A549 treated with GW870086 at 1 μM for 4 hours (cell line): ENCODE measurements at places on chromosomes 5 and 9. TPM values are rescaled to one million over a fixed set of nuclear protein-coding genes. Genes with fewer than 3 reads are reported as not detected.

Gene KCTD16
- total RNA-seq, result 0.01 to 0.07 TPM (median 0.03 TPM) in 4 of 5 replicates, not detected in the other

Gene DAB2
- total RNA-seq, result 6.9 to 9.2 TPM (median 8.5 TPM) in 5 replicates

Gene FBP1
- not detected in 5 replicates for total RNA-seq

Gene GNA14
- not detected in 5 replicates for total RNA-seq

Gene AHRR
- total RNA-seq, result 4.1 to 4.7 TPM (median 4.3 TPM) in 5 replicates

Gene KIF24
- 2.7 to 3.8 TPM (median 3.2 TPM) in 5 replicates for total RNA-seq

Gene ANKDD1B
- not detected in 5 replicates for total RNA-seq

Gene RETREG1
- total RNA-seq, result 2.6 to 3.8 TPM (median 3.5 TPM) in 5 replicates

Gene ALDOB
- not detected in 5 replicates for total RNA-seq

Gene NTNG2
- 0.93 to 2.6 TPM (median 1.5 TPM) in 5 replicates for total RNA-seq

Gene MRPL22
- 47.5 to 66.7 TPM (median 65.2 TPM) in 5 replicates for total RNA-seq

Gene KIF12
- 1.5 to 2.3 TPM (median 2.0 TPM) in 5 replicates for total RNA-seq

Gene RANBP17
- 2.3 to 3.2 TPM (median 2.9 TPM) in 5 replicates for total RNA-seq

Gene C9orf153
- 0.08 to 0.65 TPM (median 0.17 TPM) in 3 of 5 replicates, not detected in the others for total RNA-seq
